ENCODE measurements at places on chromosomes 2 and 18.

DNA sequence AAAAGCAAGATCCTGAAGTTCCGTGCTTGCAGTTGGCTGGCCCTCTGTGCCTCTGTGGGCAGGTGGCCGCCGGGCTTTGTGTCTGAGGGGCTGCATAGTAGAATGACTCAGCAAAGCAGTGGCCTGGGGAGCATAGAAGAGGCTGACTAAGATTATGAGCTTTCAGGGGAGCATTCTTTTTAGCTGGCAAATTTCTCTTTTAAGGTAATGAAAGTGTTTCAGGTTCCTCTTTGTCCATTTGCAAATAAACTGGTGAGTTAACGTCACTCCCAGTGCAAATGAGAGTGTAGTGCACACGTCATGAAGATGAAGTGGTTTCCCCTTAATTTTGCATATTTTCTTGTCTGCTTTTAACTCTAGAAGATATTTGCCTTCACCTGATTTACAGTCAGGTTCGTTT, 98.6 kb downstream of the BCL2L11 start:
- DNase-seq = no peak

GRCh38 chr2:13714466-13714865, 918.1 kb upstream of the LRATD1 start:
- no peak for DNase-seq

DNA sequence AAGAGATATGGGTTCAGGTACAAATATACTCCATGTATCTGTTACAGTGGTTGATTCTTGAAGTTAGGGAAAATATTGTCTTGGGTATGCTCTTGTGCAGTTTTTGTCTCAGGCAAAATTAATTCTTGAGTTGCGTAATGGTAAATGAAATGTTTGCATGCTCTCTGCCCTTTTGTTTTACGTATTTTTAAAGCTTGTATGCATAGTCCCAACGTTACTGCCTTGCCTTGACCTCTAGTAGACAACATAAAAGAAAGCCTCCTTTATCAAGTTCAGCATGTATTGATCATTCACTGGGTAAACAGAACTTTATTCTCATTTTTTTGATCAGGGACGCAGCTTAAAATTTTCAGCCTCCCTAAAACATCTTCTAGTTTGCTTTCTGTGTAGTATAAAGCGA, 283.1 kb downstream of the THSD7B start:
- DNase-seq = no peak

GRCh38 chr2:32947076-32947483, 327 bp downstream of the LTBP1 start:
- peak; percentile 1 for DNase-seq

GRCh38 chr2:155842103-155842502, 490.4 kb downstream of the NR4A2 start:
- no peak for DNase-seq

DNA sequence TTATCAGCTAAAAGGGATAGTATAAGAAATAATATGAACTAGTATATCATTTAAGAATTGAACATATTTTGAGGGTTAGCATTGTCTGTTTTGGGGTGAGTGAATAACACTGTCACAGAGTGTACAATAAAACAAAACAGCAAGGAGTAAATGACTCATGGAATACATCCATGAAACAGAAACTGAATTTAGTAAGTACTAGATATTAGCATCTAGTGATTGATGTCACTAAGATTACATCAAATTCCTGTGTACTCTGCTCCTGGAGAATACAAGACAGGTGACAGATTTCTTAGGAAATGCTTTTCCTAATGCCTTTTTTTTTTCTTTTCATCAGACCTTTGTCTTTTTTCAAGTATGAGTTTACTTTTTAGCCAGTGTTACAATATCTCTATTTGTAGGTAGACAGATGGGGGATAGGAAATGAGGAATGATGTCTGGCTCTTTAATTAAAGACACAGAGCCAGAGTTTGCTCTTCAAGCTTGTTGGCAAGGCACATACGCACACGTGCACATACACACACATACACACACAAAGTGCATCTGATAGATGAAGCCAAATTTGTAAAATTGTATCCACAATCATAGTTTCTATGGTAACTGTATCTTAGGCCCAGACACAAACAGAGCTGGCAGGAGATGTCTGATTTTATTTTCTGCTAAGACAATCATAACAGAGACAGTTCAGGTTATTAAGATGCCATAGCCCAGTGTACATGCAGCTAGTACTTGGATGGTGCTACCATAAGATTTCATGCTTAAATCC, 138.2 kb upstream of the NRP2 start:
- DNase-seq = no peak

GRCh38 chr2:203913947-203914346, 22.6 kb upstream of the ICOS start:
- no peak for DNase-seq

GRCh38 chr2:237961637-237962036, 5.2 kb upstream of the UBE2F start:
- no peak for DNase-seq

DNA sequence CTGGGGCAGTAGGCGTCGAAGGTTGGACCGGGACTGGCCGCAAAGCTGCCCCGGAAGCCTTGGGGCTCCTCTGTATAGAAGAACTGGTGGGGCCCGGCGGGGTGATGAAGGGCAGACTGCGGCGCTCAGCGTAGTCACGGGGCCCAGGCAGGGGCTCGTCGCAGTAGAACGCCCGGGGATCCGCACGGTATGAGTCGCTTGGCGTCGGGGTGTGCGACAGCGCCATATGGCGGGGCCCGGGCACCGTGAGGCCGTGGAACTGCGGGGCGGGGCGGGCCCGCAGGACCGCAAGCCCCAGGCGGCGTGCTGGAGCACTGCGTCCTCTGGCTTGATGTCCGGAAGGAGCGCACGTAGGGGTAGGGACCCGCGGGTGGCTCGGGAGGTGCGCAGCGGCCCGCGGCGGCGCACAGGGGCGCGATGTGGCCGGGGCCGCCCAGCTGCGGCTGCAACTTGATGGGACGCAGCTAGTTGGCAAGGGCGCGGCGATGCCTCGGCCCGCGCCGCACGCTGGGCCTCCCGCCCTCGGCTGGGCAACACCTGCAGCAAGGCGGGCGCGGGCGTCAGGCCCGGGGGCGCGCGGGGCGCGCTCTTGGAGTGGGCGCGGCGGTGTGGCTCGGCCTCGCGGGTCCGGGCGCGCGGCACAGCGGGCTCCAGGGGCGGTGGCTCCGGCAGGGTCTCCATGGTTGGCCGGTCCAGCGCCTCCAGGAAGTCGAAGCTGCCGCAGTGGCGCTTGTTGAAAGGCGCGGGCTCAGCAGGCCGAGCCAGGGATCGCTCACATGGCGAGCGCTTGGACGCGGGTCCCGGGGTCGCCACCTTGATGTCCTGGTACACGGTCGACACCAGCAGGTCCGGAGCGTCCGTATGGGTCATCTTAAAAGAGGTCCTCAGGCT, 251.4 kb downstream of the ANKRD30B start:
- no peak for DNase-seq

GRCh38 chr18:79368681-79369080, 27.0 kb upstream of the NFATC1 start:
- DNase-seq = no peak

GRCh38 chr2:216555274-216555673, 56.6 kb downstream of the RPL37A start:
- no peak for DNase-seq

DNA sequence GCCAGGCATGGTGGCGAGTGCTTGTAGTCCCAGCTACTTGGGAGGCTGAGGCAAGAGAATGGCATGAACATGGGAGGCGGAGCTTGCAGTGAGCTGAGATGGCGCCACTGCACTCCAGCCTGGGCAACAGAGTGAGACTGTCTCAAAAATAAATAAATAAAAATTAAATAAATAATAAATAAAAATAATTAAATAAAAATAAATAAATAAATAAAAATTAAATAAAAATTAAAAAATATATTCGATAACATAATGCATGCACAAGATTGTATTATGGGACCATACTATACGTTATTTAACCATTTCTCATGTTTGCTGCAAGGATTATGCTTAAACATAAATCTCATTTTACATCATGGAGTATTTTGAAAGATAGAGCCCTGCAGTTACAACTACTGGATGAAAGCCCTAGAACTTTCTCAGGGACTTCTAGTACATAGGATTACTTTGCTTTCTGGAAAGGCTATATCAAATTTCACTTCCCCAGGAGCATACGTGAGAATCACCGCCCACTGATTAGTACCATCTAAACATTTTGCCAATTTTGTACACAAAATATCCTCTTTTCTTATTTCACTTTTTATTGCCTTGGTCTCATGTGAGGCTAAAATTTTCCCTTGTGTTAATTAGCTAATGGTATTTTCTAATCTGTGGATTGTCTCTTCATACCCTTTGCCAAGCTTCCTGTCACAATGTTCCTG, 234.3 kb upstream of the LYPD1 start:
- DNase-seq = no peak

- DNase-seq = no peak
These were observed 39.5 kb downstream of the NIFK start for GRCh38 chr2:121697108-121697631.

- DNase-seq = no peak
These were observed 5.9 kb upstream of the CERS6 start for GRCh38 chr2:168450171-168450570.

GRCh38 chr2:63984606-63985359, 34.4 kb downstream of the VPS54 start:
- DNase-seq = no peak

DNA sequence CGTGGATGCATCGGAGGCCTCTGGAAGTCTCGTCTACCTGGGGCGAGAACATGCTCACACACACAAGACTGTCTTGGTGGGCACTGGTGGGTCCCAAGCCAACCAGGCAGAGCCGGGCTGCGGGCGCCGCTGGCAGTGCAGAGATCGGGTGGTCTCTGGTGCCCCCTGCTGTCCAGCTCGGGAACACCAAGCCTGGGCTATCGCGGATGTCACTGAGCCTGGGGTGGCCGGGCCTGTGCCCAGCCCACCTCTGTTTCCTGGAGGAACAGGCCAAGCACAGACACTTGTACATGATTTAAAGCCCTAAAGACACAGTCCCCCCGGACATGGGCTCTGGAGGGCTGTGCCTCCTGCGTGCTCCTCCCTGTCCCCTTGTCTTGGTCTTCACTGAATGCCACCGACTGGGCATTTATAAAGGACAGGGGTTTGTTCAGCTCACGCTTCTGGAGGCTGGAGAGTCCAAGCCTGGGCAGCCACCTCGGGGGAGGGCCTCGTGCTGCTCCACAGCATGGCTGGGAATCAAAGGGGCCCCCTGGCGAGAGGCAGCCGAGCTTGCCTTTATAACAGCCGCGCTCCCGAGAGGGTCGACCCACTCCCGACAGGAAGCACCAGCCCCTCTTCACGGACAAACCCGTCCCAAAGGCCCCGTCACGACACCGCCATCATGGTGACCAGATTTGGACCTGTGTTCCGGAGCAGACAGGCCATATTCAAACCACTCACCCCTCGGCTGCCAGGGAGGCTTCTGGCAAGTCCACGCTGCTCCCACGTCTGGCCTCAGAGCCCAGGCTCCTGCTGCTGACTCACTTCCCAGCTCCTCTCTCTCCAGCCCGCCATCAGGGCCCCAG, 3.6 kb upstream of the OTOS start:
- DNase-seq = peak; percentile 84

DNA sequence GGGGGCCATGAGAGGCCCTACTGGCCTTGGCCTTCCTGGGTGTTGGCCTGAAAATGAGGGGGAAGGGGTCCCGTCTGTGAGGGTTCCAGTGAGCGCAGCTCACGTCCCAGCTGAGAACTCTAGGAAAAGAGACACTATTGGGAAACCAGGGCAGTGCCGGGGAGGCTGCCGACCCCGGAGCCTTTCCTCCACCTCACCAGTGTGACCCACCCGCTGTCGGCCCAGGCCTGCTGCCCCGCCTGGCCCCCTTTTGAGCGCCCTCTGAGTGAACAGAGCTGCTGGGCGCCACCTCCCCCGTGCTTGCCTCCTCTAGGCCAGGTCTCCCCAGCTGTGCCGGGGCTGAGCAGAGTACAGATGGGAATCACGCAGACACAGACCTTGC, 17.5 kb upstream of the ARHGEF4 start:
- no peak for DNase-seq

DNA sequence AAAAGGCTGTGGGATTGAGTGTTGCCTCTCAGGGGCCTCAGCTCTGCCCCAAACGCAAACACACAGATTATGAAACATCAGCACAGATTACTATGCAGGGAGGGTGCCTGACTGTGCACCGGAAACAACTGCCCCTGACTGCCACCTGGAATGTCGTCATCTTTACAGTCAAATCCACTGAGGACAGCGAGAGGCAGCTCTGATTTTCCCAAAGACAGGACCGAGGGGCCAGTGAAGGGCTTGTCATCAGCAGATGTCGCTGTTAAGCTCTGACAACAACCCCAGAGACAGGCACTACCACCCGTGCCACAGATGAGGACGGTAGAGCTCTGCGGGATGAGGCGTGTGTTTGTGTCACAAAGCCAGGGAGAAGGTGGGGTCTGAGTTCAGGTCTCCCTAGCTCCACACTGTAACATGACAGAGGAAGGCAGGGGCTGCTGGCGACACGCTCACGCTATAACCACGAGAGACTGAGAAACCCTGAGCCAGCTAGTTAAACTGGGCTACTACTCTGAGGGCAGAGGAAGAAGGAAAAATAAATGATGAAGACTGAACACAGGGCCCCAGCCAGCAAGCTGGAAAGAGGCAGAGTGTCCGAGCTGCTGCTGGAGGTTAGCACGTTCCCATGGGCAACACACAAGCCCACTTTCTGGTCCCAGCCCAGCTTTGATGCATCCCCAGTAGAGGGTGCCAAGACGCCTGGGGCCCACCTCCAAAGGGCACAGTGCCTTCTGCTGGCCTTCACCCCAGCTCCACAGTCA, 47.0 kb downstream of the PARD6G start:
- DNase-seq = no peak

- no peak for DNase-seq
These were observed 837 bp upstream of the ACSL3 start for GRCh38 chr2:222859786-222860612.

DNA sequence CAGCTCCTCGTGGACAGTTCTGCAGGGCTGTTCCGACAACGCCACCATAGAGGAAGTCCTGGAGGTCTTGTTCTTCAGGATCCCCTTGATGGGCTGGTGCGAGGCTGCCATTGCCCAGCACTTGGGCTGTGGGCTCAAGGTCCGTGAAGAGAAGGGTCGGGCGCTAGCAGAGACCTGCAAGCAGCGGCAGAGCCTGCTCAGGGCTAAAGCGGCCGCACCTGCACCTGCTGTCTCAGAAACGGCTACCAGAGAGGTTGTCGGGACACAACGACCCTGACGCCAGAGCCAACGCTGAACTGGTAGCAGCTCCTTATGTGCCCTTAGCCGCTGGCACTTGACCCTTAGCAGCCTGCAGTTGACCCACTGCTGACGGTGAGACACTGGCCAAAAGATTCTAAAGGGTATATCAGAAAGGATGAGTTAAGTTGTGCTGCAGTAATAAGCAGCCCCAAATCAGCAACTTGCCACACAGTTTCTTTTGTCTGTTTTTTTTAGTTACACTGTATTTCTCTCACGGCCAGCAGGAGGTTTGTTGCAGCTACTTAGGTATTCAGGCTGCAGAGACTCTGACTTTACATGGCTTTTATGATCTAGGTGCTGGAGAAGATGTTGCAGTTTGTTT, 55.5 kb upstream of the ST6GAL2 start:
- DNase-seq = no peak

DNA sequence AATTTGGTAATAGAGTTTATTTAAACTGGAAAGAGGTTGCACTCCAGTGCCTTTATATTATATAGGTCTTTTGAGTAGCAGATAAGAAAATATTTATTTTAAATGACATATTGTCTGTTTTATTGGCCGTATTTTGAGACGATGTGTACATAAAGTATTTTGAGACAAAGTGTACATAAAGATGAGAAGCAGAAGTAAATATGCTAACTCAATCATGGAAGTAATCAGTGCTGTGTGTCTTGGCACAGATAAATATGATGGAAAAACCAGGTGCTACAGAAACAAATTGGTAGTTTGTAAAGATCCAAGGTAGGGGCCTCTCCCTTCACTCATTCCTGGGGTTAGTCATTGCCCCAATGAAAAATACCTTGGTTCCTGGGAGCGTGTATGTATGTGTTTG, 382.9 kb downstream of the DSEL start:
- DNase-seq = no peak

Measured in activated CD4-positive, alpha-beta T cell treated with anti-CD3 and anti-CD28 coated beads, Interleukin-2, Interleukin-6, amounts not matched to agents 100 ng/mL and 50 ng/mL, durations not matched to agents 16 hours and 8 hours (primary cell).